Small intestine (tissue), 16 donors: ENCODE measurements at places on chromosomes 5 and 9.

GRCh38 chr9:92607088-92607487, 62.8 kb downstream of the IPPK start:
- no peak for DNase-seq

DNA sequence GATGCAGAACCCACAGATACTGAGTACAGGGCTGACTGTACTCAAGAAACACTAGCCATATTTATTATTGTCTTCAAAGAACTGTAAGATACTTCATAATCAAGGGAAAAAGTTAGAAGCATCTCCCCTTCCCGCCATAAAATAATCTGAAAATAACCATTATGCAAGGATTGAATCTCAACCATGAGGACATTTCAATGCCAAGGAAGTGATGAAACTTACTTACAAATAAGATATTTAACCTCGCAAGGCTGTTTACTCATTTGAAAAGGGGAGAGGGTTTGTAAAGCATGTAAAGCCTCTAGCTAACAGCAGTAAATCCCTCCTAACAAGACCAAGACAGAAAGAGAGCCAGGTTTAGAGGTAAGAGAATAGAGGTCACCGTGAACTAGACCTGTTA, 6.3 kb downstream of the MYO10 start:
- DNase-seq, result no peak

- DNase-seq, result peak; percentile 94
Observed at GRCh38 chr5:177370488-177371119, 12.9 kb downstream of the RGS14 start.

DNA sequence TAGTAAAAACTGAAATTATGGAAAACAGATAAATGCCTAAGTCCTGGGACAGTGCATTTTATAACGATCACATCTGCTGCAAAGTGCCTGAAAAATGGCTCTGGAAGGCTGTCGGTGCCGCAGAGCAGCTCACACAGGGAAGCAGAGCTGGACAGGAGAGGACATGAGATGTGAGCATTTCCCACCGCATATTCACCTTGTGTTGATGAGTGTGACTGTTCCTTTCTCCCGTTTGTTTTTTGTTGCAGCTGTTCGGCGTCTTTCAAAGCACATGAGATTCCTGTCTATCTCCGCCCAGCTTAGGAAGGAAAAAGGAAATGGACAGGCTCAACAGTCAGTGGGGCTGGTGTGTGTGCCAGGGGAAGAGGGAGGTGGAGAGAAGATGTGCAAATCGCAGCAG, 164.9 kb upstream of the SEMA6A start:
- no peak for DNase-seq

- DNase-seq, result no peak
Observed at GRCh38 chr5:4954048-4954447, 186.1 kb upstream of the ADAMTS16 start.

DNA sequence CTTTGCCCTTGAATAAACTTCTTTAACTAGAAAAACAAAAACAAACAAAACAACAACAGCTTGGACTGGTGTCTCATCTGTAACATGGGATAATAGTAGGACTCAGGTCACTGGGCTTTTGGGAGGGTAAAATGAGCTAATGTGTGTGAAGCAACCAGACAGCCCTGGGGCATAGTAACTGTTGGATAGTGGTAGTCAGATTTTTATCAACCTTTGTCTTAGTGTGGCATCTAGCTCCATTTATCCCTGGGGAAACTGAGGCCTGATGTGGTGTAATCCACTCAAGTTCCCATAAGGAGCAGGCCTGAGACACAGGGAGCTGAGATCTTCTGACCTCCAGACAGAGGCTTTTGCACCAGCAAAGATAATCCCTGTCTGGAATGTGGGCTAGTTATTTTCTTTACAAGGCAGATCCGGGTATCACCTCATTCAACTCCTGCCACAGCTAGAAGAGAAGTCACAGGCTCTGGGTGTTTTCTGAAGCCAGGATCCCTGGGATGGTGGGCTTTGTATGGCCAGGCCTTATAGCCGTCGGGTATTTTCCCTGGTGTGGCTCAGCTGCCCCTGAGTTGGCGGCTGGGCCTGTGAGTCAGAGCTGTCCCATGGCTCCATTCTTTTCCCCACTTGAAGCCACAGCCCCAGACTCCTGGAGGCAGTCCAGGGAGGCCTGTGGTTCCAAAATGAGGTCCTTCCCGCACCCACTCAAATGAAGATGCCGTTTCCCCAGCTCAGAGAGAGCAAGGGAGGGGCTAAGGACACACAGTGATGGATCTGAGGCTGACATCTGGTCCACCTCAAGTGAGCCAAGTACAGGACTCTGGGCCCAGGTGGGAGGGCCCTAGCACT, 26.1 kb upstream of the CSF1R start:
- DNase-seq, result no peak

GRCh38 chr9:37464426-37465248, 613 bp downstream of the ZBTB5 start:
- DNase-seq, result peak; percentile 76

GRCh38 chr9:81531511-81531910, 157.8 kb downstream of the TLE1 start:
- DNase-seq, result no peak

DNA sequence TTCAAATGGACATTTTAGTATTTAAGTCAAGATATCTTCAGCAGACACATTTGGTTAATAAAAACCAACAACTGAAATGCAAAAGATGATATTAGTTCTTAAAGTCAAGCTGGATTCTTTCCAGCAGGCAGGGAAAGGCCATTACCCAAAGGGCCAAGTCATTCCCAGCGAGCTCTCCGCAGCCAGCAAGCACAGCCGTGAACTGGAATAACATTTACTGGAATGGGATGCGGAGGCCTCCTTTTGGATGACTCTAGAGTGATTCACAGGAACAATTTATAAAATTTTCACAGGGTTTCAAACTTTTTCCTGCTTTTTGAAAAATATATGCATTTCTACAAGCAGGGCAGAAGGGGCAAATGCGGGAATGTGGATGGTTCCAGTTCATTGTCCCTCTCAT, 76.6 kb upstream of the DAB2 start:
- DNase-seq, result no peak

DNA sequence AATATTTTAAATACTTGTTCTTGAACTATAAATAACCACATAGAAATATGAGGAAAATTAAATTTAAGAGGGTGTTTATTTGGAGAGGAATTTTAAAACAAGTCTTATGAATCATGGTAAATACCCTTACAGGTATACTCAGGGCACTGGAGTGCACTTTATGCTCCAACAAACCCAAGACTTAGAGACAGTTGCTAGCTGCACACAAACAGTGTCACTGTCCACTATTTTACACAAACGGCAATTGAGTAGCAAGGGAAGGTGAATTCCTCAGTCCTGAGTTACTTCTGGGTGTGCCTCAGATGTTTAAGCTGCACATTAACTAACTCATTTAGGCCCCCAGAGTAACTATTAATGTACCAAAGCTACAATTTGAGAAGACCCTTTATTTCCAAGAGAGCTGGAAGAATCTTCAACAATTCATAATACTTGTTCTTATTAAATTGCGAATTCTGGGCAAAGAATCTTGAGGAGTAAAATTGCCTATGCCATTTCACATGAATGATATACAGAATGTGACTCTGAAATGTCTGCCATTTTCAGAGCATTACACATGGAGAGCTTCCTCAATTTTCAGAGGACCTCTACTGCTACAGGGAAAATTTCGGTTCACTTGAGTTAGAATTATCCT, 371.2 kb downstream of the PDE4D start:
- DNase-seq, result peak; percentile 64

DNA sequence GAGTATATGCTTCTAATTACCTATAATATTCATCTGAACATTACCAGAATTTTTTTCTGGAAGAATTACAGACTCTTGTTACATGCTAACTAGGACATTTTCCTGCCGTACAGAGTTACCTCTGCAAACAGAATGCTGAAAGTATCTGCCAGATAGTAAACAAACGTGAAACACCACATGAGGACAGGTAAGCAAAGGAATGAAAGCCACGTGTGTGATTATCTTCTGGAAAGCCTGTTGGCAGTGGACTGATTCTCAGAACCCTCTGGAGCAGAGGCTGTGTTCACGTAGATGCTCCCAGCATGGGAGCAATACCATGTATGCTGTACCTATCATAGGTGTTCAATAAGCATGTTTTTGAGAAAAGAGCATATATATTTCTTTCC, 472.6 kb downstream of the ENC1 start:
- no peak for DNase-seq

- DNase-seq, result peak; percentile 58
Observed at GRCh38 chr9:124279531-124280175, 21.9 kb downstream of the NEK6 start.

GRCh38 chr5:119218830-119219782, 136.7 kb upstream of the TNFAIP8 start:
- DNase-seq, result no peak

- no peak for DNase-seq
Observed at GRCh38 chr9:116049456-116049855, 104.1 kb upstream of the PAPPA start.

DNA sequence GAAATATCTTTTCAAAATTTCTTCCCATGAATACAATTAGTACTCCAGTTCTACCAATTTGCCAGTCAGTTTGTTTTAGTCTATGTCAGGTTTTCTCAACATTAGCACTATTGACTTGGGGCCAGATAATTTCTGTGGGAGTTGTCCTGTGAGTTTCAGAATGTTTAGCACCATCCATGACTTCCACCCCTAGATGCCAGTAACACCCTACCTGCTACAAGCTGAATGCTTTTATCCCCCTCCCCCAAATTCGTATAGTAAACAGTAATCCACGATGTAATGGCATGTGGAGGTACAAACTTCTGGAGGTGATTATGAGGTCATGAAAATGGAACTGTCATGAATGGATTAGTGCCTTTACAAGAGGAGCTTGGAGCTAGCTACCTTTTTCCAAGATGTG, 420.0 kb downstream of the CDH18 start:
- DNase-seq, result no peak

DNA sequence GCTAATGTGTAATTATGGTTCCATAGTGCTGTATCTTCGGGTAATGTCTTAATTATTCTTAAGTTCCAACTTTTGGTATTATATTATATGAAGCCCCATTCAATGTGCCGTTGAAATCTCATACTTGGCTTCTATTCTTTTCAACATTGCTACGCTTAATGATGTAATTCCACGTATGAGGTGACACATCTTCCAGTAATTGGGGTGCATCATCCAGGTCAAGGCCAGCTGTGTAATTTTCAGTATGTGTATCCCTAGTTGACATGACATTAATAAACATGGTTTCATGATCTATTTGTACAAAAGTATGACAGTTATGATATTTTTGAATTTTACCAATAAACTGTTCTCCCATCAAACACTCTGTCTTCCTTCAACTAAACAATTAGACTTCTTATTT, 546.3 kb downstream of the CTNND2 start:
- no peak for DNase-seq

- no peak for DNase-seq
Observed at GRCh38 chr5:26026044-26026443, 1012.3 kb downstream of the CDH9 start.

DNA sequence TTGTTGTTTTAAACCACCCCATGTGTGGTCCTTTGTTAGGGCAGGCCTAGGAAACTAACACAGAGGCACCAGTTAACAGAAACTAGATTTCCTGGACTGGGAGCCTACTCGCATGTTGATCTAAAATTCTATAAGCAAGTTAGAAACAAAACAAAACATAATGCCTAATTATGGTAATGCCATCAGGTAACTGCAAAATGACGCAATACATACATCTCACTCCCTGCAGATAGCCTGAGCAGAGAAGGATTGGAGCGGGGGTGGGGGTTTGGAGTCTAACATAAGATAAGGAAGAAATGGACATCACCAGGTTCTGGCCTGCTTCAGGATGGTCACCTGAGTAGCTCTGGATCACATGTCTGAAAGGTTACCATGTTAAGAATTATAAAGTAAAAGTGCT, 113.4 kb upstream of the CTSL start:
- no peak for DNase-seq

GRCh38 chr5:109805472-109805871, 115.7 kb downstream of the MAN2A1 start:
- no peak for DNase-seq

DNA sequence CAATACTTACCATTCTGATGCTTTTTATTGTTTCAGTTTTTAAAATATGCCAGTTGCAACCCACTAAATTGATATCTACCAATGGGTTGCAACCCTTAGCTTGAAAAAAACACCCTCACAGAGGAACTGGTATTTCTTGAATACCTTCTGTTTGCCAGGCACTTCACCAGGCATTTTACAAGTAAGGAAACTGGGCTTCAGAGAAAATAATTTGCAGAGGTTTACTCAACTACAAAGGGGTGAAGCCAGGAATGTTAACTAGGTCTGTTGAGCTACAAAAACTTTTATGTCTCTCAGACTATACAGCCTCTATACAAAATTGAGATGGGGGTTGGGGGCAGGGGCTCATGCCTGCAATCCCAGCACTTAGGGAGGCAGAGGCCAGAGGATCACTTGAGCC, 65.0 kb downstream of the STX17 start:
- DNase-seq, result no peak

GRCh38 chr5:126009566-126009965, 413.6 kb upstream of the GRAMD2B start:
- DNase-seq, result no peak

DNA sequence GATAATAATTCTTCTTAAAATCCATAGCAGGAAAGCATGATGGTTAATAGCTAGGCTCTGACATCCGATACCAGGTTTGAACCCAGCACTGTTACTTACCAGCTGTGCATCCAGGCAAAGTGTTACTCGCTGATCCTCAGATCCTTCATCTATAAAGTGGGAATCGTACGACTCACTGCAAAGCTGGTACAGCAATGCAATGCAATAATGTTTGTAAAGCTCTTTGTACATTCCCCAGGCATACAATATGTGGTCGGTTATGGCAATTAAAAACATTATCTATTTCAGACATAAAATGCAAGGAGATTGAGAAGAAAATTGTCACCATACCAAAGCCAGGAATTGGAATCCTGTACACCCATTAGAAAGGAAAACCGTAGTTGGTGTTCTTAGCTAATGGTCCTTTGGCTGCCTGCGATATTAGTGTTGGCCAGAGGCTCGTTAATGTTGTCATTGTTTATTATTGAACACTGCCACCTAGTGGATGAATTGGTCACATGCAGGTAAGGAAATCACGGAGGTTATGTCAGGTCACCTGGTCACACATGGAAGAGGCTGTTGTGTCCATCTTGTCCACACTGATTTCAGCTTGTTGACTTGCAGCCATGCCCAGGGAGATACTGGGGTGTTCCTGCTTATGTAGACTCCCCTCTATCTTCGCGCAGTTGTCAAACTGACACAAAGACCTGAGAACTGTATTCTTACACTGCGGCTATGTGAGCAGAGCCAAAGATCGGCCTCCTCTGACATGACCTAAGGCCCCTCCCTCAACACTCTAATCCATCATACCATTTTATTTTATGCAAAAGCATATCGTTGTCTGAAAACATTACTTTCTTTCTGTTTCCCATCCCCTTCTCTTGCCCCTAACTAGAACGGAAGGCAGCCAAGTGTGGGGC, 87.5 kb upstream of the PPP2R2B start:
- peak; percentile 83 for DNase-seq
